ENCODE measurements at places on chromosomes 6 and 20.
A peak's percentile ranks its signal among the peaks of the same experiment; 100 is the strongest.

DNA sequence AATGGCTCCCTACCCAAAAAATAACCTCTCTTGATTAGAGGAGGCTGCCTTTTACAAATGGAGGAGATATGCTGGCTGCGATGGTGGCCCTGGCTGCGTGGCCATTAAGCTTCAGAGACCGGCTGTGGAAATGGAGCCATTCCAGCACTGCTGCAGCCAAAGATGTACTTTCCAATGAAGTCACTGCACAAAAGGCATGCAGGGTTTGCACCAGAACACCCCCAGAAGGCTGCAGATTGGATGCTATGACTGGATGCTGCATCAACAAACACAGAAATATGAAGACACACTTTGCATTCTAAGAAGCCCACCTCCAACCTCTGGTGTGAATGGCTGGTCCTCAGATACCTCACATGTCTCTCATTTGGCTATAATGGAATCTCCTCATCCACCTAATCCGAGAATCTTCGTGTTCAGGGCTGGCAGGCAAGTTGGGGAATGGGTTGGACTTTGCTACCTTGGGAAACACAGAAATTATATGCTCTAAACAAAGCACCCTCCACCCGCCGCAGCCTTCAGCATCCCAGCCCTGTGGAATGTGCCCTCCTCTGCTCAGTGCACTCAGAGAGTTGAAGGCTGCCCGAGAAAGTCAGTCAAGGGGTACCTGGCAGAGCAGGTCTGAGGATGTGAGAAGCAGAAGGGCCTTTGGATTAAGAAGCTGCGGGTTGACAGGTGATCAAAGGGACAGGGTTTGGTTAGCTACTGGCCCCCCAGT lies 35.3 kb downstream of the APCDD1L start:
- no peak for DNase-seq

GRCh38 chr6:13908955-13909381 lies 15.8 kb upstream of the RNF182 start:
- peak; percentile 80 for DNase-seq

DNA sequence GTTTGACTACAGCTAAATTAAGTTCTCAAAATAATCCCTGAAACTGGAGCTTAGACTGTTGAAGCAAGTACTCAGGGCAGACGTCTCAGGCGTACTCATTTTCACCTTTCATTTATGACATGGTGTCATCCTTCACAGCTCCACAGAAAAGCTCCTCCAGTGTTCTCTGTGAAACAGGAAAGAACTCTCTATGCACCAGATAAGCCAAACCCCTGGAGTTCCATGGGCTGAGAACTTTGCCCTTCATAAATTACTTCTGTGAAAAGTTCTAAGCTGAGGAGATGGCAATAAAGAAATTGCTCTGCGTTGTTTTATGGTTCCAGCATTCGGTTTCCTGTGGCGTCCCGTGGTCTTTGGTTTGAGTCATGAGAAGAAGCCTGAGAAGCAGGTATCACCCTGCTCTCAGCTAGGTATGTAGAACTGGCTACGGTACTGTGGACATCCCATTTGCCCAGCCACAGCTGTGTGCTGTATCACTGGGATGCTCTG lies 20.2 kb upstream of the RREB1 start:
- no peak for DNase-seq

DNA sequence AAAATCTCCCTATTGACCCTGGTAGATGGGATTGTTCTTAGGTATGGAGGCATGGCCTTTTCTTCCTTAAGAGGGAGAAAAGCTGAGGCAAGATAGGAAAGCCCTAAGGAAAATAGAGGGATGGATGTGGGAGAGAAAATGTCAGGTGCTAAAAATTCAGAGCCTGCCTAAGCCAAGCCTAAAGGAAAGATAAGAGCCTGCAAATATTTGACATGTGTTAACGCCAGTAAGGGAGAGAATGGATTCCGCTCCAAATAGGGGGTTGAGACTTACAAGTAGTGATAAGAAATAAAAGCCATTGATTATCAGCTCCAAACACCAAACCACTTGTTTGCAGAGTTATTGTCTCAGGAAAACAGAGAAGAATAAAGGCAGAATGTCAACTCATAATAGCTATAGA lies 533.6 kb downstream of the PTPRT start:
- no peak for DNase-seq

GRCh38 chr6:31597006-31597405 lies 4.2 kb upstream of the NCR3 start:
- DNase-seq, result peak; percentile 76
